Amygdala (tissue), 56 donors: ENCODE measurements at places on chromosomes 1 and 21.

DNA sequence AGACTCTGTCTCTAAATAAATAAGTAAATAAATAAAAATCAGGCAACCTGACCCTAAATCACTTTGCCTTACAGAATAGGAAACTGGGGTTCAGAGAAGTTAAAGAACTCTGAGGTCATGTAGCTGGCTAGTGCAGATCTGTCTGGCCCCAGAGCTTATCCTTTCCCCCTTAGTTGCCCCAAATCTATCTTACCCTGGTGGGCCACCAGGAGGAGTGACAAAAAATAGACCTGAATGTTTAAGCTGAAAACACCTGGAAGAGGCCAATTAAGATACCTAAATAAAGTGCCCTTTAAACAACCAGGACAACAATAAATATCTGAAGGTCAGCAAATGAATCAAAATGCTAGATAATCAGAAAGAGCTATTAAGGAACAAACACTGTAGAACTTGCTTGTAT lies 59.7 kb downstream of the TEX35 start:
- DNase-seq: no peak

- no peak for DNase-seq
Measured at GRCh38 chr1:206905295-206906164, 8.3 kb downstream of the IL24 start.

- no peak for DNase-seq
Measured at GRCh38 chr21:40120940-40121575, 253.8 kb downstream of the PCP4 start.

- DNase-seq: no peak
Measured at GRCh38 chr1:43466403-43466802, 12.7 kb upstream of the HYI start.

- DNase-seq: no peak
Measured at GRCh38 chr1:232306269-232306961, 323.5 kb downstream of the SIPA1L2 start.

DNA sequence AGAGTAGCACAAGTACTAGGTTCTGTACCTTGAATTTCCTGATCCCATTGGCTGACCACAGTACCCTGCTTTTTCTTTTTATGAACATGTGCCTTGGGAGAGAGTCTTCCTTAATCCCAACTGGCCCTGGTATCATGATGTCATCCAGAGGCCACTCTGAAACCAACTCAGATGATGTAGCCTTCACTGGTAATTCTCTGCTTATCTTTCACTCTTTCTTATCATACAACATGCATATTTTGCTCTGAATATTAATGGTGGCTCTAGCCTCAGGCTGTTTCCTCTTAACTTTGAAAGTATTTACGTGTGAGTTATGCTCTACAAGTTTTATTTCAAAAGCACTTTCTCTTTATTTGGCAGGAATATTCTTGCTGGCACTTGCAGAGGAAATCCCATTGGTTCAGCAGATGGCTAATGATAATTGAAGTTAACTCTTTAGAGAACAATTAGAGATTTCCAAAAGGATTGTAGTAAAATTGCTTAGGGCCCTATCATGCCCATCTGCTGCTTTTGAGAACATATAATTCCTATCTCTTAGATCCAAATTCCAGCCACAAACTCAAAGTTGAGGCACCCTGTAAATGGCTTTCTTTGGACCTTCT lies 86.1 kb downstream of the PTGER3 start:
- DNase-seq: no peak
